ENCODE measurements at places on chromosomes 1 and 21. TPM values are rescaled to one million over a fixed set of nuclear protein-coding genes. Genes with fewer than 3 reads are reported as not detected.

The ETV3 gene
- total RNA-seq = 23.3 TPM

The TNFRSF4 gene
- total RNA-seq = 2.8 TPM

The ORC1 gene
- total RNA-seq = 2.3 TPM

The DIRAS3 gene
- total RNA-seq = 3.1 TPM

The KRTAP7-1 gene
- total RNA-seq = not detected

The LCK gene
- total RNA-seq = 8.8 TPM

The IVL gene
- not detected for total RNA-seq

The ATP1A1 gene
- total RNA-seq = 686 TPM

The TMIGD3 gene
- 9.0 TPM for total RNA-seq

The SLC22A15 gene
- total RNA-seq = 11.2 TPM

The RAD54L gene
- total RNA-seq = 4.8 TPM

The SLC9A1 gene
- total RNA-seq = 47.1 TPM

The RAB3B gene
- total RNA-seq = 0.05 TPM

The LRRC71 gene
- total RNA-seq = 3.5 TPM

The LENEP gene
- not detected for total RNA-seq

The FHAD1 gene
- total RNA-seq = 1.4 TPM

The FCRL3 gene
- 0.58 TPM for total RNA-seq

The TTC34 gene
- total RNA-seq = 0.44 TPM

The LAPTM5 gene
- total RNA-seq = 185 TPM

The AMY1C gene
- total RNA-seq = 3.7 TPM

The PPM1J gene
- 0.76 TPM for total RNA-seq

The ATP5IF1 gene
- 97.5 TPM for total RNA-seq

The UMODL1 gene
- 0.10 TPM for total RNA-seq

The RAB7B gene
- 13.4 TPM for total RNA-seq

The PARP1 gene
- total RNA-seq = 78.7 TPM

The ARHGEF10L gene
- total RNA-seq = 26.5 TPM

The FOXO6 gene
- total RNA-seq = 0.63 TPM

The AK5 gene
- total RNA-seq = 0.35 TPM

The INTS7 gene
- total RNA-seq = 22.4 TPM

The CHD5 gene
- total RNA-seq = 0.13 TPM

The RSPO1 gene
- total RNA-seq = 0.52 TPM

The PODN gene
- 48.8 TPM for total RNA-seq

The REG4 gene
- total RNA-seq = not detected

The GJA8 gene
- not detected for total RNA-seq

The KRTAP11-1 gene
- not detected for total RNA-seq

The ANGPTL3 gene
- not detected for total RNA-seq

The CLCA4 gene
- not detected for total RNA-seq

The RPS6KA1 gene
- 85.6 TPM for total RNA-seq

The SGIP1 gene
- 7.1 TPM for total RNA-seq

The SEC16B gene
- 3.3 TPM for total RNA-seq

The C1QB gene
- 611 TPM for total RNA-seq

The PPT1 gene
- total RNA-seq = 164 TPM

The OVAAL gene
- total RNA-seq = not detected

The PBXIP1 gene
- total RNA-seq = 32.6 TPM

The LRRIQ3 gene
- total RNA-seq = 0.61 TPM

The KRTAP12-2 gene
- not detected for total RNA-seq

The ABCA4 gene
- 1.7 TPM for total RNA-seq

The SAMSN1 gene
- total RNA-seq = 45.7 TPM

The S100A16 gene
- 145 TPM for total RNA-seq

The SPRR5 gene
- not detected for total RNA-seq

The TRAF3IP3 gene
- 13.5 TPM for total RNA-seq

The BEND5 gene
- 2.2 TPM for total RNA-seq

The SYNC gene
- total RNA-seq = 11.9 TPM

The SPRR1B gene
- 0.73 TPM for total RNA-seq

The ASCL5 gene
- total RNA-seq = 0.21 TPM

The CD101 gene
- total RNA-seq = 8.3 TPM
